Renal cortex interstitium (tissue), 15 donors: ENCODE measurements at places on chromosomes 1 and 21. TPM values are rescaled to one million over a fixed set of nuclear protein-coding genes. Genes with fewer than 3 reads are reported as not detected.

Gene OR2T3
- not detected for polyA plus RNA-seq

Gene TMPRSS15
- polyA plus RNA-seq = 0.23 TPM

Gene CLIC4
- 185 TPM for polyA plus RNA-seq

Gene OPTC
- not detected for polyA plus RNA-seq
